ENCODE measurements at places on chromosomes 5 and 9.

- no peak for DNase-seq
Measured at GRCh38 chr5:175483337-175483736, 5.0 kb downstream of the SFXN1 start.

DNA sequence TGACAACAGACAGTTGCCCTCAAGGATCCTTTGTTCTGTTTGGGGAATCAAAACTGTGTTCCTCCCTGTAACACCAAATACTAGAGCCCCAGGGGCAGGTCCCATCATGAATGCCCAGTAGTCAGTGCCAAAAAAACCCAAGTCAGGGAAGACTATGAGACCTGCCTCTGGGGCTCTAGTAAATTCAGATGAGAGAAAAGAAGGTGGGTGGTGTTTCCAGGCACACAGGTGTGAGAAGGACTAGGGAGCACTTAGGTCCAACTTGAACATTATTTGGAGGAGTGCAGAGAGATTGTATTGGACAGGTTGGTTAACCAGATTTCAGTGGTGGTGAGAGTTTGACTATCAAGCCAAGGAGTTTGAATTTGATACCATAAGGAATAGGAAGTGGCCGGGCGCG is 52.0 kb downstream of the SLC22A5 start:
- DNase-seq, result no peak

GRCh38 chr5:143443330-143443729 is 39.8 kb upstream of the NR3C1 start:
- DNase-seq, result no peak

- DNase-seq, result no peak
Measured at GRCh38 chr5:133701871-133702270, 89.5 kb upstream of the FSTL4 start.

- no peak for DNase-seq
Measured at GRCh38 chr5:57119031-57119430, 54.8 kb upstream of the GPBP1 start.

- no peak for DNase-seq
Measured at GRCh38 chr5:168661593-168662485, 82.7 kb upstream of the PANK3 start.

DNA sequence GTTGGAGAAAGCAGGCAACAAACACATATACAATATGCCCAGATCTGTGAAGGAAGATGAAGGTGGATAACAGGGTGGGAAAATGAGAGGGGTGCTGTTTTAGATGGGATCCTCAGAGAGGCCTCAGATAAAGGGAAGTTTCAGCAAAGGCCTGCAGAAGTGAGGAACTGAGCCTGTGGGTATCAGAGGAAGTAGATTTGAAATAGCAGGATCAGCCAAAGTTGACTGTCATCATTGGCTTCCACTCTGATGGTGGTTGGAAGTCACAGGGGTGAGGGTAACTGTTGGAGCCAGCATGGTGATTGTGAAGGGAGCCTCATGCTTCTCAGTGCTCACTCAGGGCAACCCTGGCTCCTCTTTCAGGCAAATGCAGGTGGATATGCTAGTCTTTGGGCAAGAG is 607.2 kb upstream of the CLINT1 start:
- DNase-seq, result no peak

GRCh38 chr9:99319048-99319447 is 97.0 kb downstream of the SEC61B start:
- DNase-seq, result no peak

GRCh38 chr9:90868555-90868954 is 66.9 kb downstream of the SYK start:
- DNase-seq, result no peak

GRCh38 chr9:98506422-98507054 is 202.2 kb downstream of the GABBR2 start:
- no peak for DNase-seq

DNA sequence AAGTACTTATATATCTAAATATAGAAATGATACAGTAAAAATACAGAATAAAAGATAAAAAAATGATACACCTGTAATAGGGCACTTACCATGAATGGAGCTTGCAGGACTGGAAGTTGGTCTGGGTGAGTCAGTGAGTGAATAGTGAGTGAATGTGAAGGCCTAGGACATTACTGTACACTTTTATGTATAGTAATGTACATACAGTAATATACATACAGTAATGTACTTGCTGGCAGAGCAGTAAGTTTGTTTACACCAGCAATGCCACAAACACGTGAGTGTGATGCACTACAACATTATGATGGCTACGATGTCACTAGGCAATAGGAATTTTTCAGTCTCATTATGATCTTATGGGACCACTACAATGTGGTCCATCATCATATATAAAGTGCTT is 34.2 kb downstream of the SUSD1 start:
- no peak for DNase-seq

GRCh38 chr5:135821802-135822201 is 12.7 kb upstream of the SLC25A48 start:
- no peak for DNase-seq

DNA sequence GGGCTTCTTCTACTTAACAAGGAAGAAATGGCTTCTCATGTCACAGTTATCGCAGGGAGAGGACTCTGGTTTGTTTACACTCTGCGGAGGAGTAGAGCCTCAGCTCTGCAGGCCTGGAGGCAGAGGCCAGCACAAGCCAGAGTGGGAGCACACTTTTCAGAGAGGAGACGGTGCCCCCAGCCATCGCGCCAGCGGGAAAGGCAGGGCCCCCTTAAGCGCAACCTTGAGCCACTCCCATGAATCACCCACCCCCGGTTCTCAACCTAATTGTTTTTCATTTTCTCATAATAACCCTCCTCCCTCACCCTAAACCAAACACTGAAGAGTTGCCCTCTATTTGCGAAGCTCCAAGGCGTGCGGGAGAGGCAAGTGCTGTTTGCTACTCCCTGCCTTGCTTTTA is 208.4 kb upstream of the TBCA start:
- DNase-seq, result no peak

DNA sequence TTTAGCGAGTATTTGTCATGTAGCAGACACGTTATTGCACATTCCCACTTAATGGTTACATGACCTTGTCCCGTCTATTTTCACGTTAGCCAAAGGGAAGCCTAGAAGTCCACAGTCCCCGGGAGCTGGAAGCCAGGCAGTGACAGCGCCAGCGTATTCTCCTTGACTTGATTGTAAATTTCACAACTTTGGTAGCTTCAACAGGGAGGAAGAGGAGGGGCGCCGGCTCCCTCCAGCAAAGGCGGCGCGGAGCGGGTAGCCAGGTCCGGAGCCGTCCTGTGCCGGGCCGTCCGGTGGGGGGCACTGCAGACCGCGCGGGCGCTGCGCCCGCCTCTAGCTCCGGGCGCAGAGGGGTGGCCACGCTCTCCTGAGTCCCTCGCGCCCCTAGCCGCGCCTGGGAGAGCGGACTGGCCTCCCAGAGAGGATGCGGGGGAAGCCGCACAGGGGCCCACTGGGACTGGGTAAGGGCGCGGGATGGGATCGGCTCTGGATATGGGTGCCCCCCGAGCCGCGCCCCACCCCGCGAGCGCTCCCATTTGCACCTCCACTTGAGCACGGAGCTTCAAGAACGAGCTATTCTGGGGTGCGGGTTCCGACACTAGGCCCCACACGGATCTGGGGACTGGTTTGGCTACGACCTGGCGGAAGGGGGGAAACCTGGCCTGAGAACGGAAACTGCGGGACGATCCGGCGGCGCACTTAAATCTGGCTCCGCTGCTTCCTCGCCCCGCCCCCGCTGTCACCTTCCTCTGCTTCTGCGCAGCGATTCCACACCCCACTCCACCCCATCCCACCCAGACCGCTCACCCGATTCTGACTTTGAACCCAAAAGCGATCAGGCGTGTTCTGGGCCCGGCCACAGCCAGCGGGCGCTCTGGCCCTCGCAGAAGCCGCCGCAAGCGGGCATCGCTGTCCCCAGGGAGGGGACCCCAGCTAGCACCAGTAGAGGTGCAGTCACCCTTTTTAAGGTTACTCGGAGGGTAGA is 23.8 kb downstream of the KLF4 start:
- no peak for DNase-seq

DNA sequence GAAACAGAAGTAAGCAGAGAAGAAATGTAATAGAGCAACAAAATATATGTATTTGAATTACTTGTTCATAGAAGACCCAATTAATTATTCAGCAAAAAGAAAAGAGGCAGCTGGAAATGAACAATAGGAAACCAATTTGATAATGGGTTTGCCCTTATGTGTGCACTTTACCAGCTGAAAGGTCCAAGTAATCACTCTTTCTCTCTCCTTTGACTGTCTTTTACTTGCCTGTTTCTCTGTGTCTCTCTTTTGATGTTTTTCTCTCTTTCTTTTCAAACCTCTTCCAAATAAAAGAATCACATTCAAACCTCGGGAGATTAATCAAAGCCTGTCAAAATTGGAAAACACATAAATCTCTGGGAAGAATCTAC is 51.5 kb downstream of the CTNND2 start:
- no peak for DNase-seq
